ENCODE measurements at places on chromosomes 13 and 19.

DNA sequence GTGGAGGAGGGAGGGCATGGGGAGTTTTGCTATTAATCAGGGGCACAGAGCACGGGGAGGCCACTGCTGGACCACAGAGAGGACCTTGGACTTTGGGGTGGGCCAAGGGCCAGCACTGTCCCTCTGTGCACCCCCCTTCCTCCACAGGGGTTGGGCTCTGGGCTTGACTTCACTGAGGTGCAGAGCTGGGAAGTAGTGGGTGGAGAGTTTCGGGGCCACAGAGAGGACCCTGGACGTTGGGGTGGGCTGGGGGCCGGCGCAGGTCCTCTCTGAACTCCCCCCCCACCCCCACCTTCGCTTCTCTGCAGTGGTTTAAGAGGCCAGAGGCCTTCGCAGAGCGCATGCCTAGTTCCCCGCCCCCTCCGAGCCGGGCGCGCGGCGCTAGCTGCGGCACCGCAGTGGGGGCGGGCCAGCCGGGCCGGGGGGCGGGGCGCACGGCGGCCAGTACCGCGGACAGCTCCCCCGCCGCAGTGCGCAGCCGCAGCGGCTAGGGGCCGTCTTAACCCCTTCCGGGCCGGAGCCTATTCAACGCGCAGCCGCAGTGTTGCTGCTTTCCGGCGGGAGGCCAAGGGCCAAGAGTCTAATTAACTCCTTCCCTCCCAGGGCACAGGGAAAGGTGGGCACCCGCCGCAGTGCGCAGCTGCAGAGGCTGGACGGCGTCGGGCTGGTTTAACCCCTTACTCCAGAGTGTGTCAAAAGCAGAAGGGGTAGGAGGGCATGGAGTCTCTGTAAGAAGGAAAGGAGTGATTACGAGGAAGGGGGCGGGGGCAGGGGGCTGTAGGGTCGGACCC is 3.7 kb downstream of the KCNC3 start:
- peak; percentile 66 for DNase-seq

DNA sequence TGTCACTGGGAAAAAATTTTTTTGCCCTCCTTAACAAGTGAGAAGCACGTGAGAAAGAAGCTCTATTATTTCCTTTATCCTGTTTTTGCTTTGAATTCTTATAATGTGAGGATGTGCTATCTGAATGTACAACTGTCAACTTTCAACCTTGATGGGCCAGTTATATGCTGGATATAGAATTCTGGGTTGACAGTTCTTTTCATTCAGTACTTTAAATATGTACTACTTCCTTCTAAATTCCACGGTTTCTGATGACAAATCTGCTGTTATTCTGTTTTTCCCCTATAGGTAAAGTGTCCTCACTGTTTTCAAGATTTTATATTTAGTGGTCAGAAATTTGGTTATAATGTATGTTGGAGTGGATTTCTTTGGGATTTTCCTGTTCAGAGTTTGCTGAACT is 29.9 kb downstream of the ZDHHC20 start:
- DNase-seq: no peak

DNA sequence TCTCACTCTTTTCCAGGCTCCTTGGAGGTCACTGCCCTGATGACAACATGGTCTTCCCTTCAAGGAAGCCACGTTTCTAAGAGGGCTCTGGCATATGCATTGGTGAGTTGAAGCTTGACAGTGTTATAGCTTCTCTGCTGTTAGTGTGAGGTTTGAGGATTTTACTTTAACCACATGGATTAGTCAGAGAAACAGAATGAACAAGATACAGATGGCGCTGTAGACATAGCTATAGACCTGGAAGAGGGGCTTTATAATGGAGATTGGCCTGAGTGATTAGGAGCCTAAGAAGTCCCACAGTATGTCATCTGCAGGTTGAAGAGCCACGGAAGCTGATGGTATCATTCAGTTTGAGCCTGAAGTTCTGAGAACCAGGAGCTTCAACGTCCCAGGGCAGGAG is 18.4 kb upstream of the URI1 start:
- DNase-seq: no peak

DNA sequence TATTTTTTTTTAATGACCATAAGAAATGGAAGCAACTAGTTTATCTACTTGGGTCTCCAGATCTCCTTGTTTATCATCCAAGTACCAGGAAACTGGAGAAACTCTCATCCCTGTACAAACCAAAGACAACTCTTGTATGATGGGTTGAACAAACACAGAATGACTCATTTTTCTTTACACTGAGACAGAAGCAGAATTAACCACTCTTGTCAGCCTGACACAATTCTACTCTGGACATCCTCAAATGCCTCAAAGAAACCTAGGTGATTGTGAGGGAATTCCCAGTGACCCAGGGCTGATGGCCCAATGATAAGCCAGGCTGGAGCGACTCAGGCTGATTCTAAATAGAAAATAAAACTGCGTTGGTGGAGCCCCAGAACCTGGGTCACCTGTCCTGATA is 151.5 kb downstream of the ZNF737 start:
- DNase-seq: no peak

DNA sequence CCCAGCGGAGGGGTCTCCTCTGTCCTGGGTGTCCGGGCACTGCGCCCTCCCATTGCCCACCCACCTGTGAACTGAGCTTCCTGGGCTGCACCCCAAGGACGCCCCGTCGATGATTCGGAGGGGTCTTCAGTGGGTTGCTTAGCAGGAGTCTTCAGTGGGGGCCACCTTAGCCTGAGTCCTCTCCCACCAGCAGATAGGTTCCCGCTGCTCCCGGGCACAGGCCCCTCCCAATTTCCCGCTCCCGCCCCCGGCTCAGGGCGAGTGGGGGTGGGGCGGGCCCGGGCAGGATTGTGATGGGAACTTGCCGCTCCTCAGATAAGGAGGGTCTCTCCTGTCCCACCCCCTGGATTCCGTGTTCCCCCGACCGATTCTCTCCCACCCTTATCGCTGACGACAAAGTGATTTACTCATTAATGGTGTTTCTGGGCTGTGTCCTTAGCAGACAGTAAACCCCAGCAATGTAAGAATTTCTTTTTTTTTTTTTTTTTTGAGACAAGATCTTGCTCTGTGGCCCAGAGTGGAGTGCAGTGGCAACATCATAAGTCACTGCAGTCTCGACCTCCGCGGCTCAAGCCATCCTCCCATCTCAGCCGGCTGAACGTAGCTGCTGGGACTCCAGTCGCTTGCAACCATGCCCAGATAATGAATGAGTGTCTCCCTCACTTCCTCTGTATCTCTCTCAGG is 655 bp upstream of the S1PR5 start:
- no peak for DNase-seq

DNA sequence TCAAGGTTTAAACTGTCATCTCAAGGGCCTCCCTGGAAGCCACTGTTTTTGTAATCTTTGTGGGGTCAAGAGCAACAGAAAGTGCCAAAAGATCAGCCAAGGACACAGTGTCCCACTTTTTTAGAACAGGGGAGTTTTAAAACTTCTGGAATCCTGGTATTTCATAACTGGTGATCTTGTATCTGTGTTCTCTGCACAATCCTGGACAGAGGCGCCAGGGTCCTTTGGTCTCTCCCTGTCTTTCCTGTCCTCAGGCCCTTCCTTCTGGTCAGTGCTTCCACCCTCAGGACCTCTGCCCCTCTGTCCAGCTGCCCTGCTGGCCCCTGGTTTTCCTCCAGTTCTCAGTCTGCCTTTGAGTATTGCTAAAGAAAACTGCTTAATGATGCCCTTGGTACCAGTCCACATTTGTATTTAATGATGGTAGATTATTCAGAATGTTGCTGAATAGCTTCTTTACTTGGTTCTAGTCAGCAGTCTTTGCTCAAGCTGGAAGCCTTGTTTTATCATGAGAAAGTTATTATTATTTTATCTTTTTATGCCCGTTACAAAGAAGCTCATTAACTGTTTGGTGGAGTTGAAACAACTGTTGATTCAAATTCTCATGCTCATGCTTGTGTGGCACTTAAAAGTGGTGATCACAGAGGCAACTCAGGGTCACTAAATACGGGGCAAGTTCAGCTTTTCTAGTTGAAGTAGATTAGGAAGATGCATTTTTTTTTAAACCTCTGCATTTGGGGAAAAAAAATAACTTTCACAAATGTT is 47.5 kb downstream of the WASF3 start:
- no peak for DNase-seq

DNA sequence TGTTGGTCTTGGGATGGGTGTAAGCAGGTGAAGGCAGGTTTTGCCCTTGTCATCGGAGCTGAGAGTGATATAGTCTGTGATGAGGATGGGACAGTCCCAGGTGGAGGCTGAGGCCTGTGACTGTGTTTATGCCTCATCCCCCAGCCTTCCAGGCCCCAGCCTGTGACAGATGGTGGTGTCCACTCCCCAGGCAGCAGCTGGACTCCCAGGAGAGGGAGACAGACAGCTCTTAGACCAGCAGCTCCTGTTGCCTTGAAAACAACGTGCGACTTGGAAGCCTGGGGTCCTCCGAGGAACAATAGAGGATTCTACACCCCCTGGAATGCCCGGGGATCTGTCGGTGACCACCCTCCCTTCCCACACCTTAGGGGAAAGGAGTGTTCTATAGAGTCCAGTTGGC is 63.8 kb downstream of the CHST8 start:
- no peak for DNase-seq

DNA sequence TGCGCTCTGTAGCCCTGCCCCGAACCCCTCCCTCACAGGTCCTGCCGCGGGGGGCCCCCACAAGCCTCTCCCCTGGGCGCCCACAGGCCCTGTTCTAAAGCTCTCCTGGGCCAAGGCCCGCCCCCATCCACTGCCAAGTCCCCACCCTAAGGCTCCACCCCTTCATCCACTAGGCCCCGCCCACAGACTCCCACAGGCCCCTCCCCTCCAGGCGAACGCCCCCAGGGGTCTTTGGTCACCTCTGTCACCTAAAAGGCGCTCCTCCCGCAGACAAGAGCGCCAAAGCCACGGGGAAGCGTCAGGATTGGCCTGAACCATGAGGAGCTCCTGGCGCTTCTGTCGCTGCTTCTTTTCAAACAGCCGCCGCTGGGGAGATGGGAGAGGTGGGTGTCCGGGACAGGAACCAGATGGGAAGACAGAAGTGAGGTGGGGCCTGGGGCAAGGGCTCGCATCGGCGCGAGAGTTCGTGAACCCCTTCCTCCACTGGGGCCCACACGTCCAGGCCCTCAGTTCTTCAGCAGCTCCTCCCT is 2.3 kb downstream of the TULP2 start:
- DNase-seq: peak; percentile 40

- no peak for DNase-seq
These were observed 11.0 kb downstream of the PRKCG start for GRCh38 chr19:53892981-53893325.

GRCh38 chr19:8457209-8457608 is 12.4 kb downstream of the HNRNPM start:
- DNase-seq: no peak

- DNase-seq: no peak
These were observed 10.0 kb downstream of the MTIF3 start for GRCh38 chr13:27440408-27440807.

- DNase-seq: no peak
These were observed 222.8 kb downstream of the LIG4 start for GRCh38 chr13:107992542-107992941.

DNA sequence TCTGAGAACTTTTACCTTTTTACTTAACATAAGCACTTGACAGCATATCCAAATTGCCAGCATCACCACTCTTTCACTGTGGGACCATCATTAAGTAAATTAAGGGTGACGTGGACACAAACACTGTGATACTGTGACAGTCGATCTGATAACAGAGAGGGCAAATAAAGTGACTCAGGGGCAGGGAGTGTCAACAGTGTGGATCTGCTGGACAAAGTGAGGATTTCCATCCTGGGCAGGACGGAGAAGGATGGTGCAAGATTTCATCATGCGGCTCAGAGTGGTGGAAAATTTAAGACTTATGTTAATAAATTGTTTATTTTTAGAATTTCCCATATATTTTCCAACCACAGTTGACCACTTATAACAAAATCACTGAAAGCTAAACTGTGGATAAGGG is 60.0 kb upstream of the WDFY2 start:
- no peak for DNase-seq

DNA sequence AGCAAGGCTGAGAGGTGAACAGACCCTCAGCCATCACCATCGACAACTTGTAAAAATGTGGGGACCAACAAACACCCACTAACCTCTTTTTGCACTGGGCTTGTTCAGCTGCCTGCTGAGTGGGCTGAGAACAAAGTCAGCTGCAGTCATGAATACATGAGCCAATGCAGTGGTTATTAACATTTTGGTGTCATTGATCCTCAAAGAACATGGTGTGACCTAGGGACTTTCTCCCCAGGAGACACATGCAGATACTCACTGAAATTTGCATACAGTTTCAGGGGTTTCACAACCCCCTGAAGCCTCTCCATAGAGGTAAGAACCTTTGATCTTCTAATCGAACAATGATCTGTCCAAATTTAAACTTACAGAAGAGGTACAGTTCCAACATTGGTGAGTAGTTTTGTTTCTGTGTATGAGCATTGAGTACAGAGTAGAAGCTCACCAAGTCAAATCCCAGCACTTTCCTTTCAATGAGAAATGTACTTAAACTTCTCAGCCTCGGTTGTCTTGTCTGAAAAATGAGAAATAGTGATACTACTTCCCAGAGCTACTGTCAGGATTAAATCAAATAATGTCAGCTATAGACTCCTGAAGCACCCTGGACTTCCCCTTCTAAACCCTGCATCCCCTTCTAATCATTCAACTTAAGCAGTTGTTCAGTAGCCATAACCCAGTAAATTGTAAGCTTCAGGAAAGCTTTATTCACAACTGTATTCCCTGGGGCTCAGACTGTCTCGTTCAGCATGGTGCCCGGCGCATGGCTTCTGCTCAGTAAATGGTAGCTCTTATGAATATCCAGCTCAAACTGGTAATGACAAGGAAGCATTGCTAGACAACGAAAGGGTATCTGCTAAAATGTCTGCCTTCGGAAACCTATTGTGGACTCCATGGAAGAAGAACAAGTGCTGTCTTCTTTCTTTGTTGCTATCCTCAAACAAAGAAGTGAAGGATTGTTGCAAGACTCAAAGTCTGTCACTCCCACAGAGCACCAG is 148.7 kb downstream of the FOXO1 start:
- peak; percentile 25 for DNase-seq

- no peak for DNase-seq
These were observed 13.9 kb upstream of the GNA11 start for GRCh38 chr19:3080286-3080685.

DNA sequence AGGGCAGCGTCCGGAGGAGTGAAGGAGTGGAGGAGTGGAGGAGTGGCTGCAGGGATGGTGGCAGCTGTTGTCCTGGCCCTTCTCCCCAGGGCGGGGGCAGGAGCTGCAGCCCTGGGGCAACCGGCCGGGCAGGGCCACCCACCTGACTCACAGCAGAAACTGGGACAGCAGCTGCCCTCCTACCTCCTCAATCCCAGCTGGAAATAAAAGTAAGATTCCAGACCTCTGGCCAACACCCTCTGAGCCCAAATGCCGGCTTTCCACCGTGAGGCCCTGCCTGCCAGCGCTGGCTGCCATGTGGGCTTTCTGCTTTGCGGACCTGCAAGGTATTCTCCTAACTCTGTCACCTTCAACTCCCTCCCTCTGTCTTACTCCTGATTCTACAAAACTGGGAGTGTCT is 3.3 kb upstream of the CLPP start:
- DNase-seq: no peak

GRCh38 chr19:3866910-3867638 is 1.8 kb downstream of the ZFR2 start:
- no peak for DNase-seq

GRCh38 chr13:44197791-44198770 is 175.5 kb upstream of the SERP2 start:
- DNase-seq: no peak

All from stimulated activated CD4-positive, alpha-beta T cell treated with anti-CD3 and anti-CD28 coated beads, Interleukin-12 subunit alpha, Interleukin-12 subunit beta, amount 100 ng/mL, for 24 hours (primary cell).